ENCODE measurements at places on chromosomes 16 and 17.

GRCh38 chr16:3607161-3607560 lies 4.2 kb downstream of the SLX4 start:
- DNase-seq, result no peak

DNA sequence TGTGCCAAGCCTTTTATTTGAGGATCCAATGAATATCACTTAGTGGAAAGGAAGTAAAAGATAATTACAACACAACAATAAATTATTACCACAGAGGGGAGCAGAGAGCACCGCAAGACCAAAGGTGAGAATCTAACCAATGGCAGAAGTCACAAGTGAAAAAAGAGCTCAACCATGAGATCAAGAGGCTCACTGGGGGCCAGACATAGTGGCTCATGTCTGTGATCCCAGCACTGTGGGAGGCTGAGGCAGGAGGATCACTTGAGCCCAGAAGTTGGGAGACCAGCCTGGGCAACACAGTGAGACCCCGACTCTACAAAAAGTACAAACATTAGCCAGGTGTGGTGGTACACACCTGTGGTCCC lies 17.7 kb downstream of the ANKRD11 start:
- no peak for DNase-seq

DNA sequence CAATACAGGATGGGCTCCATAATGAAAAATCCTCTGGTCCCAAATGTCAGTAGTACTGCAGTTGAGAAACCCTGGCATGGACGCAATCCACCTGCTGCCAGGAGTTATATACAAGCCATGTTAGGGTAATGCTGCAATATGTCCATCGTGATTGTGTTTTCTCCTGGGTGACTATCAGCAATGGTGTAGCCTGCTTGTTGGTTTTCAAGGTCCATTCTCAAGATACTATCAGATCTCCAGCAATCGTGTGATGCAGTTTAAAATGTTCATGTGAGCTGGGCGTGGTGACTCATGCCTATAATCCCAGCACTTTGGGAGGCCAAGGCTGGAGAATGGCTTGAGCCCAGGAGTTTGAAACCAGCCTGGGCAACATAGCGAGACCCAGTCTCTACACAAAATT lies 24.0 kb downstream of the ABCC1 start:
- peak; percentile 77 for DNase-seq

- no peak for DNase-seq
Observed at GRCh38 chr16:79276501-79276900, 324.0 kb downstream of the MAF start.

- DNase-seq, result no peak
Observed at GRCh38 chr16:26457095-26457494, 609.6 kb upstream of the C16orf82 start.

GRCh38 chr17:34291721-34292348 lies 6.3 kb downstream of the CCL11 start:
- DNase-seq, result no peak

GRCh38 chr17:64920026-64920418 lies 744 bp upstream of the LRRC37A3 start:
- peak; percentile 26 for DNase-seq

- DNase-seq, result peak; percentile 86
Observed at GRCh38 chr16:86669937-86670749, 91.8 kb downstream of the FOXL1 start.

DNA sequence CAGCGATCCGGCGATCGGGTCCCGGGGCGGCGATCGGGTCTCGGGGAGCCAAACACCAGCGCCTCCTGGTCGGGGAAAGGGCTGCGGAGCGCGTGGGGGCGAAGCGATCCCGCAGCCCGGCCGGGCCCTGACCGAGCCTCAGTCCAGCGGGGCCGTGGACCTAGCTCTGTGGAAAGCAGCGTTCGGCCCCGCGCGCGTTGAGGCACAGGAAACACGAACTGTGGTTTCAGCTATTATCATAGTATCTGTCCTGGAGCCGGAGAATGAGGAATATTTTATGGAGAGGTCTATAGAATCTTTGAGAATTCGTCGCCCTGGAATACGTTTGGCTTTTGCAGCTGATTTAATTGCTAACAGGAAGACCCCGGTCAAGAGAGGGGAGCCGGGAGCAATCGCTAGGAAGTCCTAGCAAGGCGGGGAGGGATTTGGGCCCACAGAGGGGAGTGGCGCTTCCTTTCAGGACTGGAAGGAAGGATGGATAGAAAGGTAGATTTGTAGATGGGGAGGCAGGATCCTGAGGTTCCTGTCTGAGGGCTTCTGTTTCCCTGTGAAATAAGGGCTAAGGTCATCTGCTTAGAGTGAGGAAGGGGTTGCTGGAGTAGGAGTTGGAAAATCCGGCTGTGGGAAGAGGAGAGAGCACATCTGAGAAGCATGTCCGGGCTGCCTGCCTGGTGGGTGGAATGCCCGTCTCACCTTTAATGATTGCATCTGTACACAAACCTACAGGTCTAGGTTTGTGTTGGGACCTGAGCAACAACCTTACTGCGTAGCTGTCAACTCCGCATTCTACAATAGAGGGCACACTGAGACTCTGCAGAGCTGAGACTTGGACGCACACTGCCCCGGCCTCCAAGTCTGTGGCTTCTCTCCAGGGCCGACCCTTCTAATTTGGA lies 770 bp downstream of the CCNF start:
- DNase-seq, result peak; percentile 20

- peak; percentile 73 for DNase-seq
Observed at GRCh38 chr16:57801098-57801808, 1.0 kb downstream of the KIFC3 start.

DNA sequence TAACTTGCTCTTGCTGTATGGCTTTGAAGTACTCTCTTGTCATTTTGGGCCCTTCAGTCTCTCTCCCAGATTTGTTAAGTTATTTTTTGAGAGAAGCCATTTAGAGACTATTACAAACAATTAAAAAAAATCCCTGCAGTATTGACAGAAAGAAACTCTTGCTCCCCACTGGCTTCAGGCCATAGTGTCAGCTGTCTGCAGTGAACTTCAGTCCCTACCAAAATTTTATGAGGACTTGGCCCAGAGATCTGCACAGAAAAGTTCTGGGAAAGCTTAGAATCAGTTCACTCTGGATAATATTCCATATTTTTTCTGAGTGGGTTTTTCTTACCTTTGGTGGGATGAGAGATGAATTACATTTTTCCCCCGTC lies 30.9 kb upstream of the SUPT4H1 start:
- no peak for DNase-seq

DNA sequence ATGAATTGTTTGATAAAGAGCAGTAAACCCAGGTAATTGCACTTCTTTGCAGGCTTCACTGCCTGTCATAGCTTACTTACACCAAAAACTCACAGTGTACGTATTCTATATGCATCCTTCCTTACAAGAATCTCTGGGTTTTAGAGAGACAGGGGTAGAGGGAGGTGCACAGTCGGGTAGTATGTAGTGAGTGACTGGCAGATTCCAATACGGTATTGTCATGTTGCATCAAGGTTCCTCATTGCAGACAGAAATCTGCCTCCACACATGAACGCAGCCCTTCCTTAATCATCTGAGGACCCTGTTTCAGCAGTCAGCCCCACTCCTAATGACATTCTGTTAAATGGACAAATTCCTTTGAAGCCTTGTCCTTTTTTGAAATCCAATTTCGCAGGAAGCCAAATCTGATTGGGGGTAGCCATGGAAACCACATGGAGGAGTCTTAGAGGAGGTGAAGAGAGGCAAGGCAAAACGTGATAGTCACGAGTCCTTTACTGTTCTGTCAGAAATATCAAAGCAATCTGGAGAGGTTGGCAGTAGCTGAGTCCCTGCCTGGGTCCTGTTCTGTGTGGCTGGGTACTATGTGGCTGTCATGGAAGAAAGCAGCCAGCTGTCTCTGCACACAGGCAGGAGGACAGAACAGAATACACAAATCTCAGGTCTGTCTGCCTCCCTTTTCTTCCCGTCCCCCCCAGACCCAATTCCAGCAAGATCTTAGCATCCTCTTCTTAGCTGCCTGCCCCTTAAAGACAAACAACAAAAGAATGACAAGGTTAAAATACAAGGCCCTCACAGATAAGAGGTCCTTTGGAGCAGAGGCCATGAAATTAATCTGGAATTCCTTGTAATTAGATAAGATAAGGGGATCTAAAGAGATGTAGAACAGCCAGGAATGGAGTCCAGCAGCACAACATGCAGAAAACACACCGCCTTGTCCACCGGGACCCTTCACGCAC lies 3.1 kb upstream of the SKAP1 start:
- DNase-seq, result no peak

GRCh38 chr16:86391486-86391885 lies 118.8 kb upstream of the FOXF1 start:
- DNase-seq, result peak; percentile 91

DNA sequence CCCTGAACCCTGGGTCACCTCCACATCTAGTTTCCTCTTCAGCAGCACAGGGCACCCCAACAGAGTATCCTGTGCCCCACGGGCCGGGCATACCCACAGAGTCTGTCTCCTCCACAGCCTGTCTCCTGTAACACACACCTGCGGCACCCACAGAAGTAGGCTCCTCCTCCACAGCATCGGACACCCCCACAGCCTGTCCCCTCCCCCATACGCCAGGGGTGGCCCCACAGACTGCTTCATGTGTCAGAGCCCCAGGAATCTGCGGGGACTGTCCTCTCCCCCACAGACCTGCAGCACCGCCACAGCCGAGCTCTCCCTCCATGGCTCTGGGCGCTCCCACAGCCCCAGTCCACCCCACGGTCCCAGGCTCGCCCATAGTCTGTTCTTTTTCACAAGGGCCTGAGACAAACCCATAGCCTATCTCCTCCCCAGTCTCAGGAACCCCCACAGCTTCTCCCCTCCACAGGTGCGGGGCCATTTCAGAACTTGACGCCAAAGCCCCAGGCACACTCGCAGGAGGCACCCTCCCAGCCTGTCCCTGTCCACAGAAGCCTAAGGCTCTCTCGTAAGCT lies 1.4 kb downstream of the KIAA0753 start:
- DNase-seq, result no peak

DNA sequence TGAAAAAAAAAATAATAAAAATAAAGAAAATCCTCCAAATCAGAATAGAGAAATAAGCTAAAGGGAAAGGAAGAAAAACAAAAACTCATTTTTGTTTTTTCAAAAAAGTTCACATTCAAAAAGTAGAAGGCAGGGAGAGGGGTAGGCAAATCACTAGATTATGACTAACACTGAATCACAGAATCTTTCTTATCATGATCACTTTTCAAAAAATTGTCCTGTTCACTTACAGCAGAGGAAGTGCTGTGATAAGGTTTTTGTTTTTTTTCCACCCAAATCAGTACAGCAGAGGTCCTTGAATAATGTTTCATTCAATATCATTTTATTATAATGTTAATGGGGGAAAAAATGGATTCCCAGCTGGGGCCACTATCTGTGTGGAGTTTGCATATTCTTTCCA lies 106.4 kb downstream of the CA4 start:
- DNase-seq, result no peak

DNA sequence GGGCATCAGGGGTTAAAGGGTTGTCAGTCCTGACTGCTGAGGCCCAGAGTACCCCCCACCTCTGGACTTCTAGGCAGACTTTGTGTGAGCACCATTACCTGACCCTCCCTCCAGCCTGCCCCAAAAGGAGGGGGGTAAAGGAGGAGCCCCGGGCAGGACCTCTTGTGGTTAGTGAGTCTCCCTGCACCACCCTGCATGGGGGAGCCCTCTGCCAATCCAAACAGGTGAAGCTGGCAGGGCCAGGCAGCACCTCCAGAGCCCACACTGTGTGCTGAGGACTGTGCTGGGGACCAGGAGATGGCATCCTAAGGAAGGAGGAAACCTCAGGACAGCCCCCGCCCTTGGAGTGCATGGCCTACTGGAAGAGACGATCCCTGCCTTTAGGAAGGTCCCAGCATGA lies 2.6 kb upstream of the KRT14 start:
- no peak for DNase-seq

DNA sequence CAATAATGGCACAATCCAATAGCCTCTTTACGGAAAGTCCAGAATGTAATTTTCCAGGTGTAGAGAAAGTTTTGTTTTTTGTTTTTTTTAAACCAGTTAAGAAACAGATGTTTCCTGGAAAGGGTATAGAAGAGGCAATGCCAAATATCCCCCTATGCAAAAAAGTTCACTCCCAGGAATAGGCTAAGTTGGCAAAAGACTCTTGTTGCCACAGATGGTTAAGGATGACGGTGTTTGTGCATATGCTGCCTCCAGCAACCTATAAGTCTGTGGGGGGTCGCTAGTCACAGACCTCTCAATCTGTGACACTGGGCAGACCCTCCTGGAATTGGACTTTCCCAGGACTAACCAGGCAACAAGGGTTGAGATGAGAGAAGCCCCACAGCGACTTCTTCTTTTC lies 20.9 kb upstream of the HP start:
- DNase-seq, result no peak

DNA sequence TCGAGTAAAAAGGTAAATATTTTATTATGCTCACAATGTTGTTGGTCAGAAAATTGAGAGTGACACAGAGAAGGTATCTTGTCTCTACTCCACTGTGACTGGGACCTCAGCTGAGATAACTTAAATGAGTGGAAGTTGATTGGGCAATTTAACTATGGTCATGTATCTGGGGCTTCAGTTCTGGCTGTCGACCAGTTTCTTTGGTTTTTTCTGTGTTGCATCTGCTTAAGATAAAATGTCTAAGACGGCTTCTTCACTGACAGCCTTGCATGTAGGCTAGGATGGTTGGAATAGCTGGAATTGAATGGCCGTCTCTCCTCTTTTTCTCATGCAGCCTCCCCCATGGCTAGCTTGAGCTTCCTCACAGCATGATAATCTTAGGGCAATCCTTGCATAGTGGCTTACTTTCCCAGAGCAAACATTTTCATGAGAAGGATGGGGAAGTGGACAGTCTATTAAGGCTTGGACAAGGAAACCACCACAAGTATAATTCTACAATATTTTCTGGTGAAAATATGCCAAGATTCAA lies 433.7 kb downstream of the KIF2B start:
- no peak for DNase-seq

DNA sequence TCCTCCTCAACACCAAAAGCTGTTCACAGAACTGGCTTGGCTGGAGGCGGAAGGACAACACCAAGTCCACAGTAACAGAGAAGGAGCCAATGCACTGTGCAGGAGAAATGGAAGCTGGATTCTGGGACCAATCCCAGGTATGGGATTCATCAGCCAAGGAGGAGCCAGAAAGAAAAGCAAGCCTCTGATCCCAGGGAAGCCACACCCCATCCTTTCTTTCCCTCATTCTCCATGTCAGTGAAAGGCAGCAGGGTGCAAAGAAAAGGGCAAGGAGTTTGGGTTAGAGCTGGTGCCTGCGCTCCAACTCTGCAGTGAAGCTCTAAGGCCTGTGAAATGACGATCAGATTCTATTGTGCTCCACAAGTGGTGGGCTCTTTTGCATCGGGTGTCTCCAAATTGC lies 11.0 kb downstream of the DCAKD start:
- no peak for DNase-seq

DNA sequence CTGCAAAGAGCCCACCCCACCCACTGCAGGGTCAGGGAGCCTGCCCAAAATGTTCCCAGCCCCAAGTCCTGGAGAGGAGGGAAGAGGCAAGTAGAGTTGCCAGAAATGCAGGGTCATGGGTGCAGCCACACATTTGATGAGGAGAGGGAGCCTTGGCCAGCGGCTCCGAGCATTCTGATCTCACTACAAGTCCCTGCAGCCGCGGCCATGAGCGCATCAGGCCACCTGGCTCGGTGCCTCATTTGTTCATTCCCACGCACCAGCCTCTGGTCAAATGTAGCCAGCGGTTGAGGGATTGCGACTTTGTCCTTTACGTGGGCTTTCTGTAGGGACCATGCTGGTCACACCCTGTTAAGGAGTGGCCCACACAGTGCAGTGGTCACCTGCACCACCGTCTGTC lies 48.7 kb downstream of the PGS1 start:
- DNase-seq, result no peak
